Immature natural killer cell (primary cell): ENCODE measurements at places on chromosomes 1 and 21. TPM values are rescaled to one million over a fixed set of nuclear protein-coding genes. Genes with fewer than 3 reads are reported as not detected.

DNA sequence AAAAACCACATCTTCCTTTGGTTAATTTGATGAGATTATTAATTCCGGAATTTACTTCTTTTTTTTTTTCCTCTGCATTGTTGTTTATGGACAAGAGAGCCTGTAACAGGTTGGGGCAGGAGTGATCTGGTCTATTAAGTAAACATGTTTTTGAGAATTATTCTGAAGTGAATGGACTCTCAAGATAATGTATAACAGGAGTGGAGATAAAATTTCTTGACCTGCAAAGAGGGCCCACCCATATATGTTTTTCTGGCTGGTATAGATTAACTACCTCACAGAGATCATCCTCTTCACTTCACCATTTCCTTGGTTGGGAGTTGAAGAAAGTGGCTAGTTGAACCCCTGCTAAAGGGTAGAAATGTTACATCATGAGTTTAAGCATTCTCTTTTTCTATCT is 10.7 kb downstream of the DDI2 start:
- no peak overlapping the region for H3K27ac ChIP-seq
- H3K36me3 ChIP-seq: peaks cover 10% of the 10 kb centered on the region
- H3K4me1 ChIP-seq: peaks cover 14% of the 10 kb centered on the region
- DNase-seq: no peak

CD247 gene
- polyA plus RNA-seq: 1,335 TPM

- peaks cover 7% of the 10 kb centered on the region for H3K27me3 ChIP-seq
- no peaks in the 10 kb centered on the region for H3K4me1 ChIP-seq
- H3K36me3 ChIP-seq: no peaks in the 10 kb centered on the region
Observed at GRCh38 chr1:214004014-214004413, 16.2 kb downstream of the PROX1 start.

INSRR gene
- polyA plus RNA-seq: not detected

- no peak overlapping the region for H3K27ac ChIP-seq
- no peaks in the 10 kb centered on the region for H3K4me1 ChIP-seq
- H3K36me3 ChIP-seq: peaks cover 15% of the 10 kb centered on the region
- no peak overlapping the region for H3K4me3 ChIP-seq
Observed at GRCh38 chr1:9852410-9853248, 28.9 kb upstream of the CLSTN1 start.

TMEM52 gene
- not detected for polyA plus RNA-seq

GRCh38 chr1:159171688-159172501 is 480 bp downstream of the CADM3 start:
- peaks cover 3% of the 10 kb centered on the region for H3K4me1 ChIP-seq
- H3K36me3 ChIP-seq: no peaks in the 10 kb centered on the region
- H3K27me3 ChIP-seq: peaks cover 29% of the 10 kb centered on the region
- no peak for DNase-seq
- no peak overlapping the region for H3K27ac ChIP-seq

GRCh38 chr1:72186733-72187307 is 95.5 kb downstream of the NEGR1 start:
- H3K4me1 ChIP-seq: no peaks in the 10 kb centered on the region
- no peak for DNase-seq
- H3K4me3 ChIP-seq: no peak overlapping the region
- H3K36me3 ChIP-seq: no peaks in the 10 kb centered on the region
- no peak overlapping the region for H3K27ac ChIP-seq

GRCh38 chr1:222931023-222931422 is 116.2 kb downstream of the DISP1 start:
- DNase-seq: no peak
- H3K4me3 ChIP-seq: no peak overlapping the region
- no peaks in the 10 kb centered on the region for H3K36me3 ChIP-seq
- no peak overlapping the region for H3K27ac ChIP-seq
- no peaks in the 10 kb centered on the region for H3K4me1 ChIP-seq

DNA sequence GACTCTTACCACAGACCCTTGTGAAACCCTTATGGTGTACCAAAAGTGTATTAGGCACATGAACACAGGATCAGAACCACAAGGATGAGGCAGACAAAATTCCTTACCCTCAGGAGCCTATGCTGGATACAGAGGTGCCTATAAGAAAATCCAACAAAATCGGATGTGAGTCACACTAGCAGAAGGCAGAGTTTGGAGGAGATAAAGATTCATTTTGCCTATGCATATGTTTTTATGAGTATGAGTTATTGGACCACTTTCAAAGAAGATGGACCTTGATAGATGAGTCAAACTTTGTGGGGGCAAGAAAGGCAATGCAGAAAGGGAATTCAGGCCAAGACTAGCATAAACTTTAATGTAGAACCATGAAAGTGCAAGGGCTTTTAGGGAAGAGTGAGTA is 17.0 kb downstream of the CAMK1G start:
- H3K27ac ChIP-seq: no peak overlapping the region
- peaks cover 9% of the 10 kb centered on the region for H3K4me1 ChIP-seq
- H3K4me3 ChIP-seq: no peak overlapping the region

GRCh38 chr1:87154384-87154783 is 174.3 kb upstream of the LMO4 start:
- no peak for DNase-seq
- no peak overlapping the region for H3K27ac ChIP-seq
- no peaks in the 10 kb centered on the region for H3K36me3 ChIP-seq
- H3K4me1 ChIP-seq: peaks cover 15% of the 10 kb centered on the region
- H3K4me3 ChIP-seq: no peak overlapping the region

GRCh38 chr1:166974647-166975345 is 544 bp downstream of the ILDR2 start:
- peaks cover 17% of the 10 kb centered on the region for H3K4me1 ChIP-seq
- peaks cover 5% of the 10 kb centered on the region for H3K27me3 ChIP-seq
- peak overlapping the region; percentile 84 for H3K4me3 ChIP-seq
- DNase-seq: no peak
- H3K36me3 ChIP-seq: no peaks in the 10 kb centered on the region

AK5 gene
- polyA plus RNA-seq: 13.6 TPM

DNA sequence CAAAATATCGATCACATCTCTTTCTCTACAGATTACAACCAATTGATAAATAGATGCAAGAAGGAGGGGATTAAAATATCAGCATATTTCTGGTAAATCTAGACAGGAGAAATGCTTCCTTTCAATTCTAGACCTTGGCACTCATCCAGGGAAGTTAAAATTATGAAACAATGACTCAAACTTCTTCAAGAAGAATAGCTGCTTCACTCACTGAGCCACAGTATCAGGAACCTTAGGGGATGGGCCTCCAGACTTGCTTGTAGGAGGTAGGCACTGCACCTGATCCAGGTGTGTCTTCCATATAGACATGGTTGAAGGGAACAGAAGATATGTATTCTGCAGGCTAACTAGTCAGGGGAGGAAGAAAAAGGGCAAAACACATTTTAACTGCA is 9.8 kb downstream of the SLAMF7 start:
- peaks cover 100% of the 10 kb centered on the region for H3K4me1 ChIP-seq
- H3K27me3 ChIP-seq: peaks cover 6% of the 10 kb centered on the region
- no peak for DNase-seq
- peak overlapping the region; percentile 95 for H3K27ac ChIP-seq
- peak overlapping the region; percentile 28 for H3K4me3 ChIP-seq

DNA sequence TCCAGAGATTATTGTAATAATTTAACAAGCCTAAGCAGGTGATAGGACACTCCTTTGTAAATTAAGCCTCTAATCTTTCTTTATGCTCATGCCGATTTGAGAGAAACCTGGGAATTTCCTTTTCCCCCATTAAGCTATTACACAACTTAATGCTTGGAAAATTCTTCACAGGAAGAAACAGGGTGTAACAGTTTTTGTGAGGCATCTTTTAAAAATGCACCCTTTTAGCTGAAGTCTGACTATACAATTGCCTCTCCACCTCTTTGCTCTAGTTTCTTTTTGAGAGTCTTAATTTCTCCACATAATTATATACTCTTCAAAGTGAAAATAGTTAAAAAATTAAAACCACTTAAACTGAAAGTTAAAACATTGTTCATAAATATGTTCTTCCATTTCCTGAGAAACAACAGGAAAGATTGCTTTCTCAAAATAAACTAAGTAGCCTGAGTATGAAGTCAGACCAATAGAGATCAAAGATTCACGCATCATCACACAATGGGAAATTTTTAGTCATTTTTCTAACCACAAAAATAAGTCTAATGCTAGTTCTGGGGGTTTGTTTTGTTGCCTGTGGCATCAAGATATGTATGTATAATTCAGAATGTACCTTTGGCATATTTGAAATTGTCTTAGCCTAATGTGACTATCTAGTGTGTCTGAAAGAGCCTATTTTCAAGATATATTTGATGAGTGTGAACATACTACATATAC is 34.7 kb downstream of the LRRC8D start:
- no peaks in the 10 kb centered on the region for H3K27me3 ChIP-seq
- peak overlapping the region; percentile 28 for H3K27ac ChIP-seq
- no peak for DNase-seq
- peak overlapping the region; percentile 2 for H3K4me3 ChIP-seq
- H3K4me1 ChIP-seq: no peaks in the 10 kb centered on the region

NR5A2 gene
- not detected for polyA plus RNA-seq

DNA sequence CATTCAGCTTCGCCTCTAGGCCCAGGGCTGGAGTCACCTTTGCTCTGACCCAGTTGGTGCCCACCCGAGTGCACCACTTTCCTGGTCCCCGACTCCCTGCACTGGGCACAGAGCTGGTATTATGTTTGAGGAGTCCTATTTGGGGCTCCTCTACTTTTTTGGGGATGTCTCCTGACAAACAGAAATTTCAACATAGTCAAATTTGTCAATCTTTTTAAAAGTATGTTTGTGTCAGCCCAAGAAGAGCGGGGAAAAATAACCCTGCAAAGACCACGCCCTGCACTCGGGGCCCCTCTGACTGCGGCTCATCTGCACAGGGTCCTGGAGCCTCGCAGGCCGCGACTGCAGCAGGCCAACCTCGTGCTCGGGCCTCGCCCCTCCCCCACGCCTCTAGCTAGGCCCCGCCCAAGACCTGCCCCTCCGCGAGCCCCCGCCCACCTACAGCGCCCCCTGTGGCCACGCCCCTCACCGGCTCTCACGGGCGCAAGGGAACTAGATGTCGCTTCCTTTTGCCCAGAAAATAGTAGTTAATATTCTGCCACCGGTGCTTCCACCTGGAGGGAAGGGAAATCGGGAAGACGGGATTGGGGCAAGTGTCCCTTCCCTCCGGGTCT is 11.4 kb downstream of the FAM229A start:
- peaks cover 46% of the 10 kb centered on the region for H3K4me1 ChIP-seq
- peak overlapping the region; percentile 79 for H3K4me3 ChIP-seq
- H3K36me3 ChIP-seq: no peaks in the 10 kb centered on the region
- H3K27ac ChIP-seq: peak overlapping the region; percentile 91

RAD54L gene
- 0.51 TPM for polyA plus RNA-seq

SELL gene
- 1,217 TPM for polyA plus RNA-seq

- no peak overlapping the region for H3K4me3 ChIP-seq
- no peaks in the 10 kb centered on the region for H3K4me1 ChIP-seq
- peaks cover 7% of the 10 kb centered on the region for H3K27me3 ChIP-seq
- H3K36me3 ChIP-seq: no peaks in the 10 kb centered on the region
- DNase-seq: no peak
Observed at GRCh38 chr1:152410599-152410998, 3.5 kb downstream of the CRNN start.

CHI3L2 gene
- 57.1 TPM for polyA plus RNA-seq

BCL2L15 gene
- polyA plus RNA-seq: 0.11 TPM

GBP4 gene
- 75.5 TPM for polyA plus RNA-seq

LRIG2 gene
- polyA plus RNA-seq: 6.1 TPM

SYPL2 gene
- not detected for polyA plus RNA-seq

S100A7 gene
- polyA plus RNA-seq: not detected

DNA sequence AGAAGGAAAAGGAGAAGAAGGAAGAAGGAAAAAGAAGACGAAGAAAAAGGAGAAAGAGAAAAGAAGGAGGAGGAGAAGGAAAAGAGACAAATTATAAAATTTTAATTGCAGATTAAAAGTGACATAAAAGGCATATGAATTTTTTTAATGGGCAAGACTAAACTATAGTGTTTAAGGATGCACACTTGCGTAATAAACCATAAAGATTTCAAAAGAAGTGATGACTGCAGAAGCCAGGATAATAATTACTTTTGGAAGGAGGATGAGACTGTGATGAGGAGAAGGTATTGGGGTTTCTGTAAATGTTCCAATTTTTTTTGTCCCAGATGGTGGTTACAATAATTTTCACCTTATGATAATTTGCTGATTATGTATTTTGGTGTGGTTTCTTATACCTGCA is 243.1 kb upstream of the PKN2 start:
- no peak overlapping the region for H3K4me3 ChIP-seq
- DNase-seq: no peak
- no peaks in the 10 kb centered on the region for H3K4me1 ChIP-seq
- no peaks in the 10 kb centered on the region for H3K27me3 ChIP-seq
- no peak overlapping the region for H3K27ac ChIP-seq

RNF223 gene
- polyA plus RNA-seq: not detected

DNA sequence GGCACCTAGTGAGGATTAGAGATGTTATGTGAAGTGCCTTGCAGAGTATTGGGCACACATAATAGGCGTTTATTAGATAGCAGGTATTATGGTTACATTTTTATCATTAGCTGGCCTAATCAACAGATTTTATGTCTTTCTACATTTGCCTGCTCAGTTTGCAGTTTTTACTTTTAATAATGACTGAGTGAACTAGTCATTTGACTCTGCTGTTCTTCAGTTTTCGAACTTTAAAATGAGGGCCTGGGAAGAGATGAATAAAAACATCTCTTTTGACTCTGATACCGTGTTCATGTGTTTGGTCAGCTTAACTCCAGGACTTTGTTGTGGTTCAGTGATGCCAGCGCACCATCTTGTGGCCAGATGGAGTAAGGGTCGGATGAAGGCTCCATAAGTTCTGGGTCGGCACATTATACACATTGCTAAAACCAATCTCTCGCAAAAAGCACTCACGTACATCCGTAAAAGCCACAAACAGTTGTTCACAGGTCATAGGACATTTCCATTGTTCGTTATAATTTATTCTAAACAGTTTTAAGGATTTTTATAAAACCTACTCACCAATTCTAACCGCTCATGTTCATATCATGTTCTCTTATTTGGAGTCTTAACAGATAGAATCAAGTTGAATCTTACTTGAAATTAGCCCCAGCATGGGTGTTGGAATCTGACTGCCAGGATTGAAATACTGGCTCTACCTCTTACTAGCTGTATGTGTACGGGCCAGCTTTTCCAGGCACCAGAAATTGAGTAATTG is 78.4 kb upstream of the GPR88 start:
- peak; percentile 55 for DNase-seq
- no peak overlapping the region for H3K4me3 ChIP-seq
- H3K27me3 ChIP-seq: no peaks in the 10 kb centered on the region
- H3K4me1 ChIP-seq: peaks cover 32% of the 10 kb centered on the region
- peak overlapping the region; percentile 30 for H3K27ac ChIP-seq

PKP1 gene
- polyA plus RNA-seq: not detected

DNA sequence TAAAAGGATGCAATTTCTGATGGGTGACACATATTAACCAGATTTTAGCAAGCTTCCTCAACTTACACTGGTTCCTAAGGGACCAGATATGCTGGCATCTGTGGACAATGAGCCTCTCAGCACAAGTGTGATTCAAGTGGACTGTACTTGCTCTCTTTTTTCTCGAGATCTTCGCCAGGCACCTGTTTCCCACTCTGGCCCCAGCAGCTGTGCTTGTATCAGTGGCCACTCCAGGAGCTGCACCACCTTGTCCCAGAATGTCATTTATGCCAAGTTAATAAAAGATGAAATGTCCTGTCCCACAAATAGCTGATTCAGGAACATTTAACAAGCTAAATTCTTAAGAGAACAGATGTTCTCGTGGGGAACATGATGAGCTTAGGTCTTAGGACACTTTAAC is 14.6 kb downstream of the C1orf198 start:
- DNase-seq: no peak
- no peak overlapping the region for H3K27ac ChIP-seq
- no peak overlapping the region for H3K4me3 ChIP-seq
- H3K27me3 ChIP-seq: no peaks in the 10 kb centered on the region
- no peaks in the 10 kb centered on the region for H3K36me3 ChIP-seq
